Vagina (tissue), 2 donors: ENCODE measurements at places on chromosomes 3 and 15. TPM values are rescaled to one million over a fixed set of nuclear protein-coding genes. Genes with fewer than 3 reads are reported as not detected.

PLOD2 gene
- 27.0 TPM for total RNA-seq

CIDEC gene
- 51.3 TPM for total RNA-seq

GMPPB gene
- 19.9 TPM for total RNA-seq

TMEM43 gene
- 118 TPM for total RNA-seq

MKRN3 gene
- total RNA-seq = not detected

- H3K27ac ChIP-seq = no peak overlapping the region
- H3K36me3 ChIP-seq = no peaks in the 10 kb centered on the region
- H3K4me1 ChIP-seq = peaks cover 14% of the 10 kb centered on the region
- no peak overlapping the region for H3K4me3 ChIP-seq
Observed at GRCh38 chr15:85778107-85778776, 16.5 kb downstream of the KLHL25 start.

- DNase-seq = no peak
- no peaks in the 10 kb centered on the region for H3K4me1 ChIP-seq
- no peaks in the 10 kb centered on the region for H3K27me3 ChIP-seq
- H3K27ac ChIP-seq = no peak overlapping the region
- H3K36me3 ChIP-seq = no peaks in the 10 kb centered on the region
Observed at GRCh38 chr15:80662757-80663553, 32.2 kb upstream of the ABHD17C start.

GRCh38 chr3:37864904-37865303 lies 3.2 kb downstream of the CTDSPL start:
- no peak overlapping the region for H3K4me3 ChIP-seq
- no peaks in the 10 kb centered on the region for H3K36me3 ChIP-seq
- H3K4me1 ChIP-seq = peaks cover 44% of the 10 kb centered on the region

DNA sequence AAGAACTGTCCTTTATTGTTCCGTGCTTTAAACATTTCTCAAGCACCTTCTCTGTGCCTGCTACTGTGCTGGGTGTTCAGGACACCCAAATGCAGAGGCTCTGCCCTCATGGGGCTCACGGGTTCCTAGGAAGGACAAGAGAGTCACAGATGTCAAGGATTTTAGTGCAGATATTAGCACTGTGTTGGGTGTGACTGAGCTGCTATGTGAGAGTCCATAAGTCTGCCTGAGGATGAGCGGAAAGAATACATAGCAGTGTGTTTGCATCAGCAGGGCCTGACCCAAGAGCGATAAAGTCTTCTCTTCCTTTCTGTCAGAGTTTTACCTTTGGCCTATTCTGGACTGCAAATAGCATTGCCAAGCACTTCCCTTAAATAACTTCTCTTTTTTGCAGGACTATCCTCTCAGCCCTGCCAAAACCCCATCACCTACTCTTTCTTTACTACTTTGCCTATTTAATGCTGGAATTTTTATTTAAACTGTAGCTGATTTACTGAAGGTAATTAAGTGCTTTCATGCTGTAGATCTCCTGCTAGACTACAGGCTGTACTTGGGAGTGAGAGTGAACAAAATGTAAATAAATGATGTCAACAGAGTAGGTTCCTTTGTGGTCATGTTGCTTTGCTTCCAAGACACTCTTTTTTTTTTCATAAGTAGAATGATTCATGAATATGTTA lies 459.4 kb upstream of the TPRG1 start:
- no peaks in the 10 kb centered on the region for H3K4me1 ChIP-seq
- H3K27me3 ChIP-seq = no peaks in the 10 kb centered on the region
- no peak for DNase-seq
- H3K27ac ChIP-seq = no peak overlapping the region
- H3K36me3 ChIP-seq = no peaks in the 10 kb centered on the region
- H3K4me3 ChIP-seq = no peak overlapping the region

- no peaks in the 10 kb centered on the region for H3K27me3 ChIP-seq
- H3K27ac ChIP-seq = no peak overlapping the region
- no peak overlapping the region for H3K4me3 ChIP-seq
- no peak for DNase-seq
- H3K36me3 ChIP-seq = no peaks in the 10 kb centered on the region
Observed at GRCh38 chr3:142279965-142280590, 54.7 kb upstream of the GK5 start.

- no peak overlapping the region for H3K4me3 ChIP-seq
- no peak for DNase-seq
- no peak overlapping the region for H3K27ac ChIP-seq
- H3K36me3 ChIP-seq = no peaks in the 10 kb centered on the region
Observed at GRCh38 chr3:76369170-76369569, 583.8 kb upstream of the ZNF717 start.

DNA sequence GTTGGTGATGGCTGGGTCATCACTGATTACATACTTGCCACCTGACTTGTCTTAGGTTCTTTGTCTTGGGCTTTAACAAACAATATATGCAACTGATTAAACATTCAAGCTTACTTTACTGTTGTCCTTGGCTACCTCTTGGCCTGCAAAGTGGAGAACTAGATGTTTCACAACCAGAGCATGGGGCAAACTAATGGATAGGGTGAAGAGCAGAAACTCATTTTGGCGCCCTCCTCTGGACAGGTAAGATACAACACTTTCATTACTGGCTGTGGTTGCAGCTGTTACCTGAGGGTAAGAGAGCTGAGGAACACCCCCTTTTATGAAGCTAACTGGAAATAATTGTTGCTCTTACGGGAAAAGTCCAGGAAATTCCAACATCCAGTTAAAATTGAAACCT lies 262.1 kb downstream of the NAALADL2 start:
- no peak overlapping the region for H3K4me3 ChIP-seq
- H3K4me1 ChIP-seq = no peaks in the 10 kb centered on the region
- no peaks in the 10 kb centered on the region for H3K36me3 ChIP-seq
- no peaks in the 10 kb centered on the region for H3K27me3 ChIP-seq

DNA sequence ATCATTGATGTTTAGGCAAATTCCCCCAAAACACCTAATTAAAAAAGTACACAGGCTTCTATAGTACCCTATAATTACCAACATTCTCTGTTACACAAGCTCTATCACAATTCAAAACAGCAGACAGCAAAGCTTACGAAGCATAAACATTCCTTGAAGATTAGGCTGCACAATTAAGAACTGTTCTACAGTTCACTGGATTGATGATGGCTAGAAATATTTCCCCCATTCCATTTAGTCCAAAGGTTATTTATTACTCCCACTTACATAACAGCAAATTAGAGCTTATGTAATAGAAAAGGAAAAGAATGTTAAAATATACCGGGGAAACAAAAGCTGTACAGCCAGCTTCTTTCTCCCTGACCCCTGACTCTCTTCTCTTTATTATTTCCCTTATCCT lies 49.3 kb downstream of the UACA start:
- no peaks in the 10 kb centered on the region for H3K27me3 ChIP-seq
- H3K36me3 ChIP-seq = no peaks in the 10 kb centered on the region
- no peak overlapping the region for H3K4me3 ChIP-seq
- DNase-seq = no peak

GRCh38 chr15:91032919-91033803 lies 10.8 kb upstream of the VPS33B start:
- H3K27me3 ChIP-seq = no peaks in the 10 kb centered on the region
- no peaks in the 10 kb centered on the region for H3K4me1 ChIP-seq
- H3K4me3 ChIP-seq = no peak overlapping the region
- no peak for DNase-seq
- no peaks in the 10 kb centered on the region for H3K36me3 ChIP-seq
- no peak overlapping the region for H3K27ac ChIP-seq

DNA sequence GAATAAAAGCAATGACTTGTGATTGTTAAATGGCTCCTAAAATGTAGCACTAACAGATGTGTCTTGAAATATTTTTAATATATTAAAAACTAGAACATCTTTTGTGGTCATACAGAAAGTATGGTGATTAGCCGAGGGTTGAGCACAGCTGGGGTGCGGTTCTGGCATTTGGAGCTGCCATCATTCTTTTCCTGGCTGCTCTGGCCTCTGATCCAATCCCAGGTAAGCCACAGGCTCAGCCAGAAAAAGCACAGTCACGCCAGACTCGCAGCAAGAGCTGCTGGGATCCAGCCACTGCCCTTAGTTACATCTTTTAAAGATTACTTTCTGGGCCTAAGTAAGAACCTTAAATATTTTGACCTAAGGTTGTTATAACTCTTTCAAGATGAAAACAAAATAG lies 196.8 kb downstream of the PLCL2 start:
- no peak overlapping the region for H3K4me3 ChIP-seq
- no peaks in the 10 kb centered on the region for H3K27me3 ChIP-seq
- no peak overlapping the region for H3K27ac ChIP-seq
- DNase-seq = no peak
- no peaks in the 10 kb centered on the region for H3K4me1 ChIP-seq

DNA sequence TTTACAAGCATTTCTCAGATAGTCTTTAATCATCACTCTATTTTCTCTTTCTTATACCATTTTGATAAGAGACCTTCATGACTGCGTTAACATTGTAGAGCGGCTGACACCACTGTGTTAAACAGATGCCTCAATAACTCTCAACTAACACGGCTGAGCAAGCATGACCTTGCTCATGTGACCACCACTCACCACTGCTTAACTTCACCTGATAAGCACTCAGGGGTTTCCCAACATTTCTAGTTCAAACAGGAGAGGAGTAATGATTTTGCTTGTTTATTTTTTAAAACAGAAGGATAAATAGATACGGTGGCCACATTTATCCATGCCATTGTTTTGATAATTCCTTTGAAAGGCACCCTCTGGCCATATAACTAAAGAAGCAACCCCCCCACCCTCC lies 37.7 kb upstream of the TMEM45A start:
- H3K27ac ChIP-seq = no peak overlapping the region
- no peak overlapping the region for H3K4me3 ChIP-seq
- no peaks in the 10 kb centered on the region for H3K27me3 ChIP-seq
- no peaks in the 10 kb centered on the region for H3K36me3 ChIP-seq

- no peak overlapping the region for H3K27ac ChIP-seq
- no peaks in the 10 kb centered on the region for H3K36me3 ChIP-seq
- no peak for DNase-seq
- no peaks in the 10 kb centered on the region for H3K27me3 ChIP-seq
- no peaks in the 10 kb centered on the region for H3K4me1 ChIP-seq
Observed at GRCh38 chr3:4290272-4290893, 12.8 kb upstream of the SETMAR start.
